ENCODE measurements at places on chromosomes 2 and 18.

GRCh38 chr2:138432971-138433370 lies 68.6 kb upstream of the SPOPL start:
- no peak for DNase-seq

GRCh38 chr2:887639-888038 lies 63.0 kb upstream of the SNTG2 start:
- no peak for DNase-seq

DNA sequence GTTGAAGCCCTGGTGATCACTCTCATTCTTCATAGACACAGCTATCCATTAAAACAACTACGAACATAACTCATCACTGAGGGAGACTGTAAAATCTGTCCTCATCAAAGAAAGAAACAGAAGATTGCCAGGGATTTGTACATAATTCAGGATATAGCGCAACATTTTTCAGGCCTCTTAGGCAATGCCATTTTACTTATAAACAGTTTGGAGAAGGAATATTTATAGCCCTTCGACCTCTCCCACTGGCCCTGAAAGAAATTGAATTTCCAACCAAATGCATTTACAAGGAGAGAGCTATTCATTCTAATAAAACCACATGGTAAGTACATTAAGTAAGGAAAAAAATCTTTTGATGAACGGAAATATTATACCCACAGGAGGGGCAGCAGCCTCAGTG lies 295.0 kb downstream of the RAD51AP2 start:
- DNase-seq, result no peak

GRCh38 chr2:112020561-112020960 lies 34.5 kb upstream of the TMEM87B start:
- no peak for DNase-seq

GRCh38 chr18:48133671-48134251 lies 203.3 kb upstream of the SMAD2 start:
- DNase-seq, result no peak

DNA sequence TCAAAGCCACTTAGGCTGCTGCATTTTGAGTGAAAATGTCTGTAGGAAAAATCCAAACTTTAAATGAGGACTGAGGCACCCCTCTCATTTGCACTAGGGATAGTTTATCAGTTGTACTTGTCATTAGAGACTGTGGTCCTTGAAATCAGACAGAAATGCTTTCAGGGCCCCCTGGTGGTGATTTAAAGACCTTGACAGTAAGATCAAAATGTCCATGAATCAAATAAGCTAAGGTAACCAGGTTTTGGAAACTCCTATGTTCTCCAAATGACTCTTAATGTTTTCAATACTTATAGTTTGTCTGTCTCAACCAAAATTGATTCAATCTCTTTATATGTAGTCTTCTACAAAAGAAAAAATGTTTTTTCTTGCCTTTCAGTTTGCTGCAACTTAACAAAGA lies 28.8 kb upstream of the DDX18 start:
- DNase-seq, result peak; percentile 61

DNA sequence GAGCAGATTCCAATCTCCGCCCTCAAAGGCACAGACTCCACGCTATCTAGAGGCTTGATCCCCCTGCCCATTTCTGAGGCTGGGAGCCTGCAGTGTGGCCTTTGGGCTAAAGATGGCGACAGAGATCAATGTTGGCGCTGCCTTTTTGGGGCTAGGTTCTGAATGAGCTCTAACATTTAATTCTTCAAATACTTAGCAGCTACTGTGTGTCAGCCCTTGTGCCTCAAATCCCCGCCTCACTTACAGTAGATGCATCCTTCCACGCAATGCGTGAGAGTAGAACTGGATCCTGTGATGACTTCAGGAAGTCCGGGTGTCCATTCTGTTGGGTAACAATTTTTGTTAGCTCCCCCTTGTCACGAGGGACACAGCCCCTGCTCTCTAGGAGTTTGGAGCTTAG lies 12.4 kb downstream of the IL1F10 start:
- DNase-seq, result peak; percentile 44

- no peak for DNase-seq
Observed at GRCh38 chr2:46490521-46491141, 11.3 kb downstream of the TMEM247 start.

GRCh38 chr18:43139288-43139946 lies 23.9 kb upstream of the RIT2 start:
- no peak for DNase-seq

- peak; percentile 61 for DNase-seq
Observed at GRCh38 chr2:70785137-70785911, 5.1 kb downstream of the FIGLA start.

DNA sequence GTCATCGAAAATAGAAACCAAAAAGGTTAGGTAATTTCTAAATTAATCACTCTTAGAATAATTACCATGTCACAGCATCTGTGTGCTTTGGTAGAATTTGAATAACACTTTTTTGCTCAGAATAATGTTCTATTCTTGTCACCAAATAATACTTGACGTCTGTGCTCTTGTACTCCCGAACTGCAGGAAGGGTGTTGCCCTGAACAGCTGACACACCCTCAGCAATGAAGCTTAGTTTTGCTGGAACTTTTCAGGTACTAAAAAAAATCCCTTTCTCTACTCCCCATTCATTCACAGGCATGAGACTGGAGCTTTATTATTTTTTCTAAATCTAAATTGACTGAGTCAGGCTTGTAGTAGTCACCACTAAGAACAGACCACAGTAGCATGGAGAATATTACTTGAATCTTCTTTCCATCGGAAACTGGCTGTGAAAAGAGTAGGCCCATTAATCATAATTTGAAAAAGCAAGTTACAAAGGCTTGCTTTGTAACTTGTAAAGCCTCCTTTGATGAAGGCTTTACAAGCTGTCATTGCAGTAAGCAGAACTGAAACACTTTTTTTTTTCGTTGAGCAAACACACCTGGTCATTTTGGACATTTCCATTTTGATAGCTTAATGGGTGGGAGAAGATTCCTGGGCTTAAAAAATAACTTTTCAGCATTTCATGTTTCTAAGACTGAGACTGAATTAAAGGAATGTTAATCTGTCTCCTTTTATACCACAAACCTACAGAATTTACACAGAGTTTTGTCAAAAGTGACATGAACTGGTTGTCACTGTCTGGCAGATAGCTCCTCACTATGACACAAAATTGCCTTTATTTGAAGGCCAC lies 70.3 kb upstream of the PELI1 start:
- DNase-seq, result no peak

DNA sequence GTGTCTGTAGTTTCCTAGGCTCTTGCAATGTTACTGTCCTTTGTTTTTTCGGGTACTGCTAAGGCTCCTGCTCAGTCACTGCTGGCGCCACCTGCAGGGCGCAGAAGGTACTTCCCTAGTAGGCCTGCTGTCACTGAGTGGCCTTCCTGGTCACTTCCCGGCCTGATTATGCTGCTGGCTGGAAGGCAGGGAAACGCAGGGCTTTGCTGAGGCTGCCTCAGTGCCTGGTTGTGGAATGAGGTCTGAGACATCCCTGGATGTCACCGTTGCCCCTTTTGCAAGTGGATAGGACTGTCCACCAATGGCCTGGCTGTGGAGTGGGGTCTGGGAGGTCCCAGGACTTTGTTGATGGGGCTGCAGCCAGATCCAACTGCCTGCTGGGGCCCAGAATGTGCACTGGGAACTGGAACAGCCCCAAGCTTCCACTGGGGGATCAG lies 13.1 kb downstream of the DAW1 start:
- peak; percentile 86 for DNase-seq

DNA sequence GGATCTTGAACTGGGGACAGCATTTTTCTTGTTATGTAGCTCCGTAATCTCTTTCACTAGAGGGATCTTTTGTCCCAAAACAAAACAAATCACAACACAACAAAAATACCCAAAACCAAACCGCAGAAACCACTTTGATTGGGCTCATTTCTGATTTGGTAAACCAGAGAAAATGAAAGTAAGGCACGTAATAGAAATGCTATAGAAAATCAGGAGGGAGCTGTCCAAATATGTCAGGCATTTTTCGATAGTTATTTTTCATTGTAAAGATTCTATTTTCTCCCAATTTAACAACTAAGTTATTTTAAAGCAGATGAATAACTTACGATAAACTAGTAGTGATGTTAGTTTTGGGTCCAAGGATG lies 406.5 kb downstream of the XIRP2 start:
- DNase-seq, result no peak

GRCh38 chr2:232353660-232354059 lies 24.9 kb upstream of the ALPP start:
- no peak for DNase-seq

GRCh38 chr18:63025251-63026090 lies 294.1 kb downstream of the BCL2 start:
- peak; percentile 35 for DNase-seq

DNA sequence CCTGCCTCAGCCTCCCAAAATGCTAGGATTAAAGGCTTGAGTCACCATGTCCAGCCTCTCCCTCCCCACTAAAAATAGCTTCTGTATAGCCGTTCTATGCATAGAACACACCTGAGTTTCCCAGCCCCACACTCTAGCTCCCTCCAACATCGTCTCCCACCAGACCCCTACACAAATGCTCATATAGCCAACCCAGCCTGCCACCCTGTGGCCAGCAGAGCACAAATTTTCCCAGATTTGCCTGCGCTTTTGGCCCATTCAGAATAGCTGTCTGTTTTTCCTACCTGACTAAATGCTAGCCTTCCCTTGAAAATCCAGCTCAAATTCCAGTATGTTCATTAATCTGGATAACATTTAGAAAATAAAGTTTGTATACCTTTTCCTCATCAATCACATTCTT lies 22.8 kb downstream of the TRABD2A start:
- peak; percentile 11 for DNase-seq

- peak; percentile 64 for DNase-seq
Observed at GRCh38 chr18:77129150-77129551, 3.4 kb downstream of the MBP start.

DNA sequence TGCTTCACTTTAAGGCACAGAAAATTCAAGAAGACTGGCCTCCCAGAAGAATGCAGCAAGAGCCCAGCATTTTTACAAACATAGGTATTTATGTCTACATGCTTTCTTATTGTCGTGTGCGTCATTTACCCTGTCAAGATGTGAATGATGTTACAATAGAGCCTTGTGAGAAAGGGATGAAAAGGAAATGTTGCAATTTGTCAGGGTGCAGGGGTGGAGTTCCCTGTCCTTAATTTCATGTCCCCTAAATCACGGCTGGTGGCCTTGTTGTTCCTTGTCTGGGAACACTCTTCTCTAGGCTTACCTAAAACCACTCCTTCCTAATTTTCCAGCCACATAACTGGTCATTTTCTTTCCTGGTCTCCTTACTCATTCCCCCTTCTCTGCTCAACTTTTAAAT lies 194.2 kb downstream of the TXNL1 start:
- DNase-seq, result no peak

DNA sequence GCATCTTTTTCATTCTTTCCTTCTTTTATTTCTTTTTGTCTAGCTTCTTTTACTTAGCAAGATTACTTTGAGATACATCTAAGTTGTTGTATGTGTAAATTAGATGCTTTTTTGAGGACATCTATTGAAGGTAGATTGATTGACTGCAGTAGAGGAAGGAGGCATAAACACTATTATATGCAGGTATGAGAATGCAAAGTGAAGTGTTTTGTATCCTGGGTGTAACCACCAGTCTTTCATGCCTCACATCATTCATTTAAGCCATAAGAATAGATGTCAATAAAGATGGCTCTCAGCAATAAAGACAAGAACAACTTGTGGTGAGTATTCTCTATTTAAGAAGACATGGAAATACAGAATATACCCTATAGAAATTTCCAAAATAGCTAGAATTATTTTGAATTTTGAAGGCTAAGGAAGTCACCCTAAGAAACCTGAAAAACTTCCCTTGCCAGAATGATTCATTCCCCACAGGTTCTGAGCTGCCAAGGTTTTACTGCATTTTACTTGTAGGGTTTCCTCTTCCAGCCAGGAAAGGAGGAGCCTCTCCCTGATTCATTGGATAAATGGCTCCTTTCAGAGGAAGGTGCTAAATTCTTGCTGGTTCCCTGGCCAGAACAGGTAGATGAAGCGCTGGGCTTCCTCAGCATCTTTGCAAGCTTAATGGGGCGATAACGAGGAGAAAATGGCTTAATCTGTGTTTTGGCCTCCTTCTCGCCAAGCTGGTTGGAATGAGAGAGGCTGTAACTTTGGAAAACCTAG lies 279.8 kb upstream of the SLC14A2 start:
- DNase-seq, result no peak

GRCh38 chr18:14912967-14913366 lies 165.0 kb downstream of the ANKRD30B start:
- no peak for DNase-seq

DNA sequence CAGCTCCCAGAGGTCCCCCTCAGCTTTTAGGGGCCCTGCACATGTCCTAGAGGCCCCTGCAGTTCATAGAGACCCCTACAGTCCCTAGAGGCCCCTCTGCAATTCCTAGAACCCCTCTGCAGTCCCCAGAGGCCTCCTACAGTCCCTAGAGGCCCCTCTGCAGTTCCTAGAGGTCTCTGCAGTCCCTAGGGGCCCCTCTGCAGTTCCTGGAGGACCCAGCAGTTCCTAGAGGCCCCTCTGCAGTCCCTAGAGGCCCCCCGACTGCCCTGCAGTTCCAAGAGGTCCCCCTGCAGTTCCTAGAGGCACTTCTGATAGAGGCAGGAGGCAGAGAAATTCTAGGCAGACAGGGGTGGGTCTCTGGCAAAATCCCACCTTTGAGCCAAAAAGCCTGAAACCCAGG lies 35.4 kb downstream of the MC2R start:
- no peak for DNase-seq
